ENCODE measurements at places on chromosomes 7 and 10.

- DNase-seq, result no peak
Measured at GRCh38 chr7:144969787-144970186, 133.9 kb upstream of the TPK1 start.

DNA sequence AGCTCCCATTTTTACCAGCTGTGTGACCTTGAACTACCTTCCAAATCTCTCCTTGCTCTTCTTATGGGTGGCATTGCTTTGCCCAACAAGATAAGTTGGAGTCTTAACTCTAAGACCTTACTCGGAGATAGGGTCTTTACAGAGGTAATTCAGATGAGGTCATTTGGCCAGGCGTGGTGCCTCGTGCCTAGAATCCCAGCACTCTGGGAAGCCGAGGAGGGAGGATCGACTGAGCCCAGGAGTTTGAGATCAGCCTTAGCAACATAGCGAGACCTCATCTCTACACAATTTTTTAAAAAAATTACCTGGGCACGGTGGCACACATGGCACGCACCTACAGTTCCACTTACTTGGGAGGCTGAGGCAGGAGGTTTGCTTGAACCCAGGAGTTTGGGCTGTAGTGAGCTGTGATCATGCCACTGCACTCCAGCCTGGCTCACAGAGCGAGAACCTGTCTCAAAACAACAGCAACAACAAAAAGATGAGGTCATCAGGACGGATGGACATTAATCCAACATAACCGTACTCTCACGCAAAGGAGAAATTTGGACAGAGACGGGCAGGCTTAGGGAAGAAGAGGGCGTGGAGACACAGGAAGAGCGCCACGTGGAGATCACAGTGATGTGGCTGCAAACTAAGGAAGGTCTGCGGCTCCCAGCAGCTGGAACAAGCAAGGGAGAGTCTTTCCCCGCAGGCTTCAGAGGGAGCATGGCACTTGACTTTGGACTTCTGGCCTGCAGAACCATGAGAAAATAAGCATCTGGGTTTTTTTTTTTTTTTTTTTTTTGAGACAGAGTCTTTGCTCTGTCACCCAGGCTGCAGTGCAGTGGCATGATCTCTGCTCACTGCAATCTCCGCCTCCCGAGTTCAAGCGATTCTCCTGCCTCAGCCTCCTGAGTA lies 122.3 kb upstream of the CARD11 start:
- no peak for DNase-seq

DNA sequence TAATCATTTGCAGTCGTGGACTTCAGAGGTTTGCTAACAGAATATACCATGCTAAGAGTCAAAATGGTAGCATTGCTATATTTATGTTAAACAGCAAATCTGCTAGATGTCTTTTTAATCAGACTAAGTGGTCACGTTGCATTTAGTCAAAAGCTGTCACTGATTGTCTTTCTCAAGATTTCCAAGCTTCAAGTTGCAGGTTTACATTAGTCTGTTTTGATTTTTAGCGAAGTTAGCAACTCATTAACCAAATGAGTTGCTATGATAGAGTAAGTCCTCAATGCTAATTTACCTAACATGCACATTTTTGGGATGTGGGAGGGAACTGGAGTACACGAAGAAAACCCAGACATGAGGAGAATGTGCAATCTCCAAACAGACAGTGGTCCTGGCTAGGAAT lies 653.2 kb downstream of the TNS3 start:
- no peak for DNase-seq

DNA sequence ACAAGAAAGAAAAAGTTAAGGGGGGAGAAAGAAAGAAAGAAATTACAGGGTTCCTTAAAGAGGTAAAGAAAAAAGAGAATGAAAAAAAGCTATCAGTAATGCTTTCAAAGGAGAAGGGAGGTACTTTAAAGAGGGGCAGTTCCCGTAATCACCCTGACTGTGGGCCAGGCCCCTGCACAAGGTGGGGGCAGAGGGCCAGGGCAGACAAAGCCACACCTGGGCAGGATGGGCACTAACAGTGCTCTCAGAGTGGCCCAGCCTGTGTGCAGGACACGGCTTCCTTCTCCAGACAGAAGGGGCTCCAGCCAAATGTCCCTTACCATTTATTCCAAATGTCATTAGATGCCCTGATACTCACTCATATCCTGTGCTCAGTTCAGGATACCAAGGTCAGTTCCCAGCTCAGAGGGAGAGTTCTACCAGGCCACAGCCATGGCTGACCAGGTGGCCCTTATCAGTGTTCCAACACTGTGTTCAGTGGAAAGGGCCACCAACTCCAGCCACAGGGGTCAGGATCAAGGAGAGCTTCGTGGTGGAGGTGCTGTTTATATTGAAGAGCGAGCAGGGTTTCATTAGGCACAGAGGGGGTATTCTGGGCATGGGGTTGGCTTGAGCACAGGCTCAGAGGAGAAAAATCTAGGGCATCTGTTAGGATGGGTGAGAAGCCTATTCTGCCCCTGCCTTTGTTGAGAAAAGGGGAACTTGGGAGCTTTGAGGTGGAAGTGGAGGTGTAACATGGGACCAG lies 29.9 kb downstream of the DPCD start:
- DNase-seq, result no peak

- no peak for DNase-seq
Measured at GRCh38 chr7:78090616-78091015, 292.0 kb downstream of the PHTF2 start.

DNA sequence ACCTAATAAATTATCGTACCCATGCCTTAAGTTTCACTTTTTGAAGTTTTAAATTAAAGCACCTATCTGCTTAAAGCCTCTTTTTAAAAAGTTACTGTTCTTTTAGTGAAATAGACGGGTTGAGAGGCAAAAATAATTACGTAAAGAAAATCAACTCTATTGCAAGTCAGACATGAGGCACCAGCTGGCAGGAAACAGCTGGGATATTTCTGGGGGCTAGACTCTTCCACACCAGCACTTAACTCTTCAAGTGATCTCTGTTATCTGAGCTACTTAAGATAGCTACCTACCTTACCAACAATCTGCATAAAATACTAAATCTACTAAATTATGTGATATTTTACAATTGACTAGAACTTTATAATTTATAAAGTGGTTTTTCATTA lies 35.8 kb downstream of the GBF1 start:
- DNase-seq, result no peak

- no peak for DNase-seq
Measured at GRCh38 chr7:11833431-11833830, 1.4 kb upstream of the THSD7A start.

DNA sequence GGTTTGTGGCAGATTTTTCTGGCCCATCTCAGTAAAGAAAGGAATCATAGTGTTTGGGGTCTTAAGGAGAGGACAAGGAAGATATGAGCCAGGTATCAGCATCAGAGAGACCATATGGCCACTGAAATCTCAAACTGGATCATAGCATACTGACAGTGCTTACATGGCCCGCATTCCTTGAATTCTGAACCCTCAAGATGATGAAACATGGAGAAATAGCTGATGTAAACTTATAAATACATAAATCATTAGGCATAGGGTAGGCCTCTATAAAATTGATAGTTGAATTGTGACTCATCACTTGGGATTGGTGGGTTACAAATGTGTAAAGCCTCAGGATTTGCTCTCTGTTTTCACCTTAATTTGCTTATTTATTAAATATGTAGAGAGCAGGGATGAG lies 688.5 kb downstream of the CNTNAP2 start:
- no peak for DNase-seq

- no peak for DNase-seq
Measured at GRCh38 chr7:134878746-134879357, 99.4 kb downstream of the CALD1 start.

DNA sequence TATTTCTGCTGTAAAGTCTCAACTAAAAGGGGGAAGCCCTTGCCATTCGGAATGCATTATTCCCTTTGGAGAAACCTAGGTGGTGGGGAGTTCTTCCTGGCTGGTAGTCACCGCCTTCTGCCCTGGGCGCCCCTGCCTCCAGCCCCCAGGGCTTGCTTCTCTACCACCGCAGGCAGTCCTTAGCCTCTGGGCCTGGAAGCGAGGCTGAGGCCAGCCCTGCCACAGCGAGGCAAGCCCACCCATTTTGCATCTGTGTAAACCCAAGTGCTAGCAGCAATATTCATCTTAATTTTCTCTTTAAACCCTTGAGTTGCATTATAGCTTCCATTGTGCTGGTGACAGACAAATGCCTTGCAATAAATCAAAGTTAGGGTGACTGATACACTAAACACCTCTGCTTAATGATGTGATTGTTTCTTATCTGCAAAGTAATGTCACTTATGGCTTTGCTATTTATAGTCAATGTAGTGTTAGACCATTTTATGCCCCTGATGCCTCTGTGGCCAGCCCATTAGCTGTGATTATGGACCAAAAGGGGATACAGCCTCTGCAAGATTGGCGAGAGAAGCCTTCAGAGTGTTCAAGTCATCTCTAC lies 26.2 kb upstream of the MGMT start:
- DNase-seq, result no peak

DNA sequence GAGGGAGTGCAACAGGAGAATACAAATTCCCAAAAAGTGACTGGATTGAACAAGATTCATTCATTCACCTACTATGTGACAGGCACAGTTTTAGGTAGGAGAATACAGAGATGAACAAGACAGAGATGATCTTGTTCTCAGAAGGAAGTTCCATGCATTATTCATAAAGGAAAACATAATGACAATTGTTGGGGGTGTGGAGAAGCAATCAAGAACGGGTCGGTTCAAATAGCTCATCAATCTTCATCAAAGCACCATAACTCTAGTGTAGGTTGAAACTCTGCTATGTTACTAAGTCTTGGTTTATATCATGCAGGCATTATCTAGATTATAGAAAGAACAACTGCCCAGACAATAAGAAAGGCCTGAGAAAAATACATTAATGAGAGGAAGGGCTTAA lies 243.7 kb downstream of the DGKI start:
- no peak for DNase-seq

DNA sequence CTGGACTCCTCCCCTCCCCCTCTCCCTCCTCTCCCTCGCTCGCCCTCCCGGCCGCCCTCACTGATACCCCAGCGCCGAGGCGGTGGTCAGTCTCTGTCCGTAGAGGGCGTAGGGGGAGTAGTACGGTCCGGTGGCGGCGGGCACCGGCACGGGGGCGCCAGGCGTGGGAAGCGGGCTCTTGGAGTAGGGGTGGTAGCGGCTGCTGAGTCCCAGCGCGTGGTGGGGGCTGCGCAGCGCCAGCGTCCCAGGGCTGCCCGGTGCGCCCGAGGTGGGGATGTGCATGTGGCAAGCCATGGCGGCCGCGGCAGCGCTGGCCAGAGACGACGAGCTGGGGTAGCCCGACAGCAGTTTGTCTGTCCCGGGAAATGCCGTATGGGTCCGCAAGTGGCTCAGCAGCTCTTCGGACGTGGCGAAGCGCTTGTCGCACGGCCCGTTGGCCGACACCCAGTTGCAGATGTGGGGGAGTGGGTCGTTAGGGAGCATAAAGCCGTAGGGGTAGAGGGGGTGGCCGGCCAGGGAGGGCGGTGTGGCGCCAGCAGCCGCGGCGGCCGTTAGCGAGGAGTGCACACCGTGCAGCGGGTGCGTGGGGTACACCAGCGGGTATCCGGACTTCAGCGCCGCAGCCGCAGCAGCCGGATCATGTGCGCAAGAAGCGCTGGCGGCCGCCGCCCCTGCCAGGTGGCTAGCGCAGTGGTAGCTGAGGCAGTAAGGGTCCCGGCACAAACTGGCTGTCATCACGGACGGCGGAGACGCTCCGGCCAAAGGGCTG lies 2.7 kb downstream of the ZNF503 start:
- DNase-seq, result no peak

- no peak for DNase-seq
Measured at GRCh38 chr7:46945328-46945727, 636.6 kb downstream of the TNS3 start.

- DNase-seq, result no peak
Measured at GRCh38 chr10:112213836-112214235, 30.3 kb upstream of the GPAM start.

DNA sequence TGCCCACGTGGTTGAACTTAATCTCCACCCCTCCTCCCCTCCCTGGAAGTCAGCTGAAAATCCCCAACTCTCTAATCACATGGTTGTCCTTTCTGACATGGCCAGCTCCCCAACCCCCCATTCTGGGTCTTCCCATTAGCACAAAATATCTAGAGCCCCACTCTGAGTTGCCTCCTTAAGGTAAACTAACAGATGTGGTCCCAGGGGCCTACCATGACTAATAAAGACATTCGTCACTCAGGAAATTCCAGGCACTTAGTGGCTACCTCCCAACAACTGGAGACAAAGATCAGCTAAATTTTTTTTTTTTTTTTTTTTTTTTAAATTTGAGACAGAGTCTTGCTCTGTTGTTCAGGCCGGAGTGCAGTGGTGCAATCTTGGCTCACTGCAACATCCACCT lies 21.1 kb downstream of the CCDC126 start:
- no peak for DNase-seq

GRCh38 chr10:132070724-132071123 lies 5.0 kb downstream of the JAKMIP3 start:
- no peak for DNase-seq

DNA sequence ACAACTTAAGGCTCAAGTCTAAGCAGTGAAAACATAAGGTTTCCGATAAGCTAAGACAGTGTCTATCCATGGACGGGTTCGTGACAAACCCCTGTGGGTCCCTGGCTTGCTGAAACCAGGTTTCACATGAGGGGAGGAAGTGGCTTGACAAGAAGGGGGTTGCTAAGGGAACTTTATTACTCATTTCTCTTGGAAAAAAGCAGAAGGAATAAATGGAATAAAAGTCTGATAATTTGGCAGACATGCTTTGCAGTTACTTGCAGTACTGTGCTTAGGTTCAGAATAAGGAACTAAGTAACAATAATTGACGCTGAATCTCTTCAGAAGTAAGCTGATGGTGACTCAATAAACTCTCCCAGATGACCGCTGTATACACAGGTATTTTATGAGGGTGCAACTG lies 34.7 kb downstream of the RBM17 start:
- no peak for DNase-seq

- no peak for DNase-seq
Measured at GRCh38 chr7:158257001-158257400, 330.6 kb downstream of the PTPRN2 start.

GRCh38 chr7:87219545-87220025 lies at the start of gene TMEM243:
TSS of gene TMEM243 (minus strand) at chr7:87219732. CDS start at chr7:87219503, 229 bp downstream.
- peak; percentile 74 for DNase-seq

GRCh38 chr10:70576803-70577517 lies 25.6 kb downstream of the PRF1 start:
- no peak for DNase-seq

DNA sequence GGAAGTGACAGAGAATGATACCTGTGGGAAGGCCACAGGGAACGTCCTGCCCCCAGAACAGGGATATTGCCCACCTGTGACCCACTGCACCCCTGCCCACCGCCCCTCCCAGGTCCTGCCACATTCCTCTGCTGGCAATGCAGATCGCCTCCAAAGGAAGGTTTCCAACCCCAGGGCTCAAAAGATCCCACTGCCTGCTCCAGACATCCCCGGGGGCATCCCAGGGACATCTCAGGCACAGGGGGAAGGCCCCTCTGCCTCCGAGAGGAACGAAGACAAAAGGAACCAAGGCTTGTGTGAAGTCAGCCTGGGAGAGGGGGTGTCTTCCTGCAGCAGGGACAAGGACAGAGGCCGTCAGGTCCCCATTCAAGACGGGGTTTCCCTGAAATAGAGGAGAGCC lies 28.5 kb downstream of the NUDT1 start:
- no peak for DNase-seq

DNA sequence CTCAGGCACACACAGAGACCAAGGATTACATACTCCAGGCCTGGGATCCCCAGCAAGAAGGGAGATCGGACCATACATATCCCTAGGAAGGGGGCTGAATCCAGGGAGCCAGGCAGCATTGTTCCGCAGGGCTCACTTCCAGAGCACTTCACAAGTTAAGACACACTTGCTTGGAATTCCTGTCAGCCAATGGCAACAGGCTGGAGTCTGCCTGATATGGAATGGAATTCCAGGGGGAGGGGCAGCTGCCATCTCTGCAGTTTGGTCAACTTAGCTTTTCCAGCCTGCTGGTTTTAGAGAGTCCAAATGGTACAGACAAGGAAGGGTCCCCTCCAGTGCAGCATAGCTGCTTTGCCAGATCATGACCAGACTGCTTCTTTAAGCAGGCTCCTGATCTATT lies 290.0 kb upstream of the GLI3 start:
- no peak for DNase-seq

All from activated T-helper 1 cell treated with anti-CD3 and anti-CD28 coated beads, Interleukin-2, amount 50 U/mL, for 16 hours (primary cell).